ENCODE measurements at places on chromosomes 1 and 21.
A peak's percentile ranks its signal among the peaks of the same experiment; 100 is the strongest.

GRCh38 chr1:98781906-98782305 is 120.4 kb downstream of the SNX7 start:
- DNase-seq = no peak

- peak; percentile 38 for DNase-seq
These were observed 101.8 kb downstream of the NFIA start for GRCh38 chr1:61184040-61184713.

DNA sequence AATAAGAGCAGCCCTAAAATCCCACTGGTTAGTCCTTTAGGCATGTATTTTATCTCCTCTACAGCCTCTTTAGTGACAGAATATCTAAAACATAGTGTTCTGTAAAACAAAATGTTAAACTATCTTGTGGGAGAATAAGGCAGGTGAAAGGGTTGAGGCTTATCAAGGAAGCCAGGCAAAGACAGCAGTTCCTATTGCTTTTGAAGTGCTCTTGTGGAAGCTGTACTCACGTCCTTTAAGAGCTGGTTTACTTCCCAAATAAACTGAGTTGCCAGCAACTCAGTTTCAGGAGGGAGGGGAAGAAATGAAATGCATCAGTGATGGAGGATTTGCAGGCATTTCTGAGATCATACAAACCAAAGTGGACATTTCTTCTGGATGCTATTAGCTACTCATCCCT is 529.6 kb upstream of the ZRANB2 start:
- no peak for DNase-seq

DNA sequence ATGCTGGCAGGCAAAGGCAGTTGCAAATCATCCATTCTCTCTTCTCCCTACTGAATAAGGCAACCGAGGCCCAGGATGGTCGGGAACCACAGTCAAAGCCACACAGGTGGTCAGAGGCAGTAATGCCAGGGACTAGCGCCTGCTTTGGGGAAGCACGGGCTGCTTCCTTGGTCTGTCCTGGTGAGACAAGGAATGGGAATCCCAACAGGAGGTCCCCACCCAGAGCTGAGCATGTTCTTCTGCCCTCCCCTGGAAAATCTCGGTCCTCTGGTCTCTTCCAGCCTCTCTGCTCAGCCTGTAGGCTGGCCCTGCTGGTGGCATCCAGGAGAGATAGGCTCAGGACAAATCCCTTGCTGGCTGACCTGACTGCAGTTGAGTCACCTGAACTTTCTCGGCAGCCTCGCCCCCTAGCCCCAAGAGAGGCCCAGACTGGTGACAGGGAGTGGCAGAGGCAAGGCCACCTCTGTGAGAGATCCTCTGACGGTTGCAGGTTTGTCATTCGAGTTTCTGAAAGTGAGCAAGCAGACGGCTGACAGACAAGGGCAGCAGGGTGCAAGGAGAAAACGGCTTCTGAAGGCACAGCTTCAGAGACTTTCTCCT is 5.8 kb downstream of the OLIG1 start:
- DNase-seq = no peak

- no peak for DNase-seq
These were observed 51.9 kb downstream of the COL11A1 start for GRCh38 chr1:103056423-103056822.
